ENCODE measurements at places on chromosomes 11 and 22.

DNA sequence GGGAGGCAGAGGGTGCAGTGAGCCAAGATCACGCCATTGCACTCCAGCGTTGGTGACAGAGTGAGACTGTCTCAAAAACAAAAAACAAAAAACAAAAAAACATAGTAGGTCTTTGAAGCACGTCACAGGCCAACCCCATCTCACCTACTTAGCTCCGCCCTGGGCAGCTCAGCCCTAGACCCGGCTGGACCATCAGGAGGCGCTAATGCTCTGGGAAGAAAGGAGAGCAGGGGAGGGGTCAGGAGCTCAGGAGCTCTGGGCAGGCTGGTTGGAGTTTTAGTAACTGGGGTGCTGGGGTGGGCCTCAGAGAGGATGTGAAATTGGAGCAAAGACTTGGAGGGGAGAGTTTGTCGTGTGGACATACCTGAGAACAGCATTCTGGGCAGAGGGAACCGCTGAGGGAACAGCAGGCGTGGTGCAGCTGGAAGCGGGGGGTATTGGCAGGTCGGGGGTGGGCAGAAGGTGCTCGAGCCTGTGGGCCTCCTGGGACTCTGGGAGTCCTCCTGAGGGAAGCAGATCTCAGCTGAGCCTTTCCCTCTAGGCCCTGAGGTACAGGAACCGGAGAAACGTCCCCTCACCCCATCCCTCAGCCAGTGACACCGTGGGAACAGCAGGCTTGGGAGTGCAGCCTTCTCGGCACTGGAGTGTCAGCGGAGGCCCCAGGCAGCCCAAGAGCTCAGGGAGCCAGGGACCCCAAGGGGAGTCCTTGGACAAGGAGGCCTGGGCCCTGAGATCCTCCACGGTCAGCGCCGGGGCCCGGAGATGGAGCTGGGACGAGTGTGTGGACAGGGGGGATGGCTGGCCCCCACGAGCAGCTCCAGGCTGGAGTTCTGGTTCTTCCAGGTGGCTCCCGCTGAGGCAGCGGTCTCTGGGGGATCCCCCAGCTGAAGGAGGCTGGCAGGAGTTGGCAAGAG lies 2.2 kb upstream of the RPS6KA4 start:
- DNase-seq, result peak; percentile 51

GRCh38 chr11:132472411-132473172 lies 1059.7 kb downstream of the OPCML start:
- DNase-seq, result no peak

DNA sequence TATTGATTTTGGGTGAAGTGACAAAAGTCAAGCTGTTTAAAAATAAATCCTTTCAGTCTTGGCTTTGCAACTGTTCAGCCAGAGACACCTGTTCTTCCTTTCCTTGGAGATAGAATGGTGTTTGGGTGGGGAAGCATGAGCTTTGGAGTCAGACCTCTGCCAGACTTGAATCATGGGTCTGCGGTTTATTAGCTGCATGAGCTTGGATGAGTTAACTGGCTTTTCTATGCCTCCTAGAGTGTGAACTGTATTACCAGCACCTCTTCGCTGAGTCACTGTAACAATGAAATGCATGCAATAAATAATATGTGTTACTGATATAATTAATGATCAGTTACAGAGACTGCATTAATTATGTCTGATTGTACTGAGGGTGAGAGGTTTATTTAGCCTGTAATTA lies 13.5 kb upstream of the MYEOV start:
- DNase-seq, result no peak

DNA sequence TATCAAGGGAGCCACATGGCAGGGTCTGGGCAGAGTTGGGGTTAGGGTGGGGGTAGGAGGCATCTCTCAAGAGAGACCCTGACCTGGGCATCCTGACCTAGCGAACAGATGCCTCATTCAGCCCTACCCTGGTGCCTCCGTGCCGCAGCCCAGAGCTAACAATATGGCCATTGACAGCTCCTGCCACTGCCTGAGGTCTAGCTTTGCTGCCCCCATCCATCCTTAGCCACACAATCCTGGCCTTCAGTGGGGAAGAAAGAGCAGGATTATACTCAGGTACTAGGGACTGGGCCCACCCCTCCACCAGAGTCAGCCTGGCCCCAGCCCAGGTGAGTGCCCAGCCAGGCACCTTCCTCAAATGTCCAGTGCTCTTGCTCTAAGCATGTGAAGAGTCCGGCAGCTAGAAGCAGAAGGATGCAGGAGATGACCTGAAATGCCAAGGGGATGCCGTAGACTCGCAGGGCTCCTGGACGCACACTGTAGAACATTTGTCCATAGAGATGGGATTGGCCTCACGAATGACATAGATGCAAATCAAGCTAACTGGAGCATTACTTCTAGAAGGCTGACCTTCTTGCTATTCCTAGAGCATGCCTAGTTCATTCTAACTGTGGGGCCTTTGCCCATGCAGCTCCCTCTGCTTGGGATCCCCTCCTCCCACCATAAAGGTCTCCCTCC lies 13.3 kb upstream of the SERPINH1 start:
- peak; percentile 82 for DNase-seq
